ENCODE measurements at places on chromosomes 5 and 9. TPM values are rescaled to one million over a fixed set of nuclear protein-coding genes. Genes with fewer than 3 reads are reported as not detected.

Gene OR13D1
- not detected for polyA plus RNA-seq

Gene UNC13B
- 20.8 TPM for polyA plus RNA-seq

Gene JAKMIP2
- 0.71 TPM for polyA plus RNA-seq

Gene RLN2
- 3.5 TPM for polyA plus RNA-seq

Gene IFNK
- polyA plus RNA-seq, result not detected

Gene GPR151
- polyA plus RNA-seq, result not detected

Gene HSD17B3
- polyA plus RNA-seq, result 2.0 TPM

Measured in kidney (tissue), 22 donors.